Activated CD8-positive, alpha-beta T cell treated with anti-CD3 and anti-CD28 coated beads, Interleukin-2, amount 10 ng/mL, durations not matched to agents 7 days and 5 days (primary cell): ENCODE measurements at places on chromosomes 7 and 10. TPM values are rescaled to one million over a fixed set of nuclear protein-coding genes. Genes with fewer than 3 reads are reported as not detected.

GRCh38 chr7:115037128-115037802 is 115.4 kb downstream of the MDFIC start:
- H3K36me3 ChIP-seq: peaks cover 5% of the 10 kb centered on the region
- peak overlapping the region; percentile 31 for H3K27ac ChIP-seq
- H3K4me3 ChIP-seq: no peak overlapping the region
- no peaks in the 10 kb centered on the region for H3K27me3 ChIP-seq

GRCh38 chr10:64174666-64175255 is 653.6 kb downstream of the REEP3 start:
- H3K4me3 ChIP-seq: no peak overlapping the region
- no peaks in the 10 kb centered on the region for H3K4me1 ChIP-seq
- no peak for DNase-seq
- H3K27ac ChIP-seq: no peak overlapping the region
- H3K27me3 ChIP-seq: no peaks in the 10 kb centered on the region

DNA sequence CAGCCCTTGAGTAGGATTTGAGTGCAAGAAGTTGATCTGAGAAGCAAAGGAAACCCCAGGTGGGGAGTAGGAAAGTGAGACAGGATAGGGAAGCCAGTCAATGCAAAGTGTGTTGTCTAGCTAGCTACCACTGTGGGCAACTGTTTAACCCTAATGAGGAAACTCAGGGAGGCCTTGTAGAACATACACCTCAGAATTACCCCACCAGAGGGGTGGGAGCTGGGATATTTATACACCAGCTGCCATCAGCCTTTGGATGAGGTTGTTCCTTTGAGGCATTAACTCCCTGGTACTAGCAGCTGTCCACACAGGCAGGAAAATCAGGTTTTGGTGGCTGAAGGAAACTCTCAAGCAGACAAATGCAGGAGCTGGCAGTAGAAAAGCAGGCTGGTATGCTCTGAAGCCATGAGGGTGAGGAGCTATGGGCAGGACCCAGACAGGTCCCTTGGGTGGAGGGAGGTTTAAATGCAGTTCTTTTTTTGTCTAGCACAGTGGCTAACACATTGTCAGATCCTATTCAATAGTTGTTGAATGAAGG is 60.1 kb upstream of the ARID5B start:
- no peaks in the 10 kb centered on the region for H3K36me3 ChIP-seq
- no peak overlapping the region for H3K4me3 ChIP-seq

The AKR1C4 gene
- not detected for total RNA-seq

GRCh38 chr10:67521546-67521945 is 174.4 kb downstream of the CTNNA3 start:
- no peak overlapping the region for H3K27ac ChIP-seq
- H3K4me3 ChIP-seq: no peak overlapping the region
- no peaks in the 10 kb centered on the region for H3K4me1 ChIP-seq

DNA sequence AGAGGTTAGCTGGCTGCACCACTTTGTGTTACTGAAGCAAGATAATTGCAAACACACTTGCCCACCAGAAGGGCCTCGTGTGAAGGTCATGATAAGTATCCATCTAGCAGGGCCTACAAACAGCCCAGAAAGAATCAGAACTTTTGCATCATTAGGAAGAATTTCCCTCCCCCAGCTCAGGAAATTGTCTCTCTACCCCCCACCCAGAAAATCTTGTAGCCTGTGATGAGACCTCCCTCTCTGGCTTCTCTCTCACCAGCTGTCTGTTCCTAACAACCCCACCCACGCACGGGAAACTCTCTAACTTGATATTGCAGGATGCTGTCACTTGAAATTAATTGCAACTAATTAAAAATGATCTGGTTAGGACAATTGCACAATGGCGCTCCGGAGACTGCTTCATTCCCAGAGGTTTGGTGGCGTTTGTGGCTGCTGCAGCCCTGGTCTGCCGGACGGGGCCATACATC is 34.5 kb downstream of the ZNF503 start:
- no peak for DNase-seq
- no peaks in the 10 kb centered on the region for H3K27me3 ChIP-seq
- no peaks in the 10 kb centered on the region for H3K4me1 ChIP-seq
- no peak overlapping the region for H3K27ac ChIP-seq
- H3K4me3 ChIP-seq: no peak overlapping the region
- no peaks in the 10 kb centered on the region for H3K36me3 ChIP-seq
